ENCODE measurements at places on chromosomes 1 and 21.

GRCh38 chr1:149925345-149925744, 2.3 kb downstream of the SF3B4 start:
- H3K36me3 ChIP-seq = peaks cover 3% of the 10 kb centered on the region
- no peak for DNase-seq
- peaks cover 35% of the 10 kb centered on the region for H3K4me1 ChIP-seq
- no peaks in the 10 kb centered on the region for H3K27me3 ChIP-seq
- no peak overlapping the region for H3K27ac ChIP-seq
- no peak overlapping the region for H3K4me3 ChIP-seq

- no peak overlapping the region for H3K4me3 ChIP-seq
- DNase-seq = no peak
- no peaks in the 10 kb centered on the region for H3K4me1 ChIP-seq
- H3K27me3 ChIP-seq = no peaks in the 10 kb centered on the region
- H3K36me3 ChIP-seq = no peaks in the 10 kb centered on the region
- no peak overlapping the region for H3K27ac ChIP-seq
Measured at GRCh38 chr1:214044438-214045214, 56.9 kb downstream of the PROX1 start.

GRCh38 chr1:246126580-246126979, 380.5 kb downstream of the SMYD3 start:
- no peaks in the 10 kb centered on the region for H3K27me3 ChIP-seq
- H3K36me3 ChIP-seq = no peaks in the 10 kb centered on the region
- no peaks in the 10 kb centered on the region for H3K4me1 ChIP-seq
- H3K27ac ChIP-seq = no peak overlapping the region

GRCh38 chr1:115299266-115299665, 38.8 kb downstream of the NGF start:
- H3K27me3 ChIP-seq = no peaks in the 10 kb centered on the region
- DNase-seq = no peak
- H3K36me3 ChIP-seq = no peaks in the 10 kb centered on the region
- no peak overlapping the region for H3K4me3 ChIP-seq

- H3K4me1 ChIP-seq = peaks cover 5% of the 10 kb centered on the region
- H3K36me3 ChIP-seq = no peaks in the 10 kb centered on the region
- H3K27me3 ChIP-seq = no peaks in the 10 kb centered on the region
- H3K4me3 ChIP-seq = no peak overlapping the region
Measured at GRCh38 chr1:93976711-93977597, 67.7 kb upstream of the GCLM start.

DNA sequence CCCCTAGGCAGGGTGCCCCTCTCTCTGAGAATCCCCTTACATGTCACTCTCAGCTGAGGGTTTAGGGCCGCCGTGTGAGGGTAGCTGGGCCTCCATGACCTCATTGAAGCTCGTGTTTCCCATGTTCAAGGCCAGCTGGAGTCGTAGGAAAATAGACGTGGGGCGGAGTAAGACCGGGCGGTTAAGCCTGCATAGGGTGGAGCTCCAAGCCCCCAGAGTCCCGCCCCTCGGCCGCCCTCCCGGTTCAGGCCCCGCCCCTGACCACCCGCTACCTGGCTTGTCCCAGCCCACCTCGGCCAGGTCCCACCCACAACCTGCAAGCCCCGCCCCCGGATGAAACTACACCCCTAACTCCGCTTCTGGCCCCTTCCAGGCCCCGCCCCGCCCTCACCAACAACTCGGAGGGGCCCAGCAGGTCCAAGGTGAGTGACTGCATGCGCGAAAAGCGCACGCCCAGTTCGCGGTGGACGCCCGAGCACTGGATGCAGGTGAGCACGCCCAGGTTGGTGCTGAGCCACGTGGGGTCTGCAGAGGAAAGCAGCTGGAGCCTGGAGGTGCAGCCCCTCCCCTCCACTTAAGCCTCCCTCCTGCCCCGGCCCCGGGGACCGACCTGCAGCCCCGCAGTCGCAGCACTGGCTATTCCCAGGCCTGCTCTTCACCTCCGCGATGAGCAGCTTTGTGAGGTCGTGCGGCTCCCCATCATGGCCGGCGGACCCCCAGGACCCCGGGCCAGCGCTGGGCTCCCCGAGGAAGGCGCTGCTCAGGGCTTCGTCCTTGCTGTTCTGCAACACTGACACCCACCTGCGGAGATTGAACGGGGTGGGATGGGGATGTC, 12.2 kb upstream of the TCEA3 start:
- no peak for DNase-seq
- no peaks in the 10 kb centered on the region for H3K27me3 ChIP-seq
- H3K36me3 ChIP-seq = peaks cover 100% of the 10 kb centered on the region
- peak overlapping the region; percentile 56 for H3K27ac ChIP-seq

DNA sequence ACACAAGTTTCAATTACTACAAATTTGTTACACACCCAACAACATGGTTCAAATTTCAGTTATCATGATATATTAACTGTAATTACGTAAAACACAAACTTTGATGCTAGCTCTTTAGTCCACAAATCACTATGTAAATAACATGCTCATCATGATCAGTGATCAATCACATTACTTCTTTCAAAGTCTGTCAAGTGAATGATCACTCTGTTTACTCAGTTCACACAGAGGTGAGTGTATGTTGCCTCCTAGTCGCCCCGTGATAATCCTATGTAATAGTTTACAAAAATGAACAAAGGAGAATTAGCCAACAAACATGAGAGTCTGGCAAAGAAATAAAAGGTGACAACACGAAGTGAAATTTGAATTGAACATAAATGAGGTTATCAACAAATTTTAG, 14.3 kb downstream of the EDEM3 start:
- H3K27me3 ChIP-seq = no peaks in the 10 kb centered on the region
- no peak overlapping the region for H3K4me3 ChIP-seq
- H3K4me1 ChIP-seq = no peaks in the 10 kb centered on the region
- DNase-seq = no peak

DNA sequence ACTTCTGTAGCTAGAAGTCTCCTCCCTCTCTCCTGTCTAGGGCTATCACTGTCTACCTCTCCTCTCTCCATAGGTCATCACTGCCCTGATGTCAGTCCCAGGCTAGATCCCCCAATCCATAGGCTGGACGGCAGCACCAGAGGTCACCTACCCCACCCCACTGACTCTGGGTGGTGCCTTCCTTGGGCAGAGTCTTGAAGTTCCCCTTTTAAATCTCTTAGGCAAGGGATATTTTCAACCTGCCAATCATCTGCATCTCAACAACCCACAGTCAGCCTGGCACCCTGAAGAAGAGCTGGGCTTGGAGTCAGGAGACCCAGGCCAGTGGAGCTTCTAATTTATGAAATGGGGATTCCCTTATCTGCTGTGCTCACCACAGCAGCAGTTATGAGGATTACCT, 13.2 kb downstream of the MYBPH start:
- no peak overlapping the region for H3K27ac ChIP-seq
- no peaks in the 10 kb centered on the region for H3K27me3 ChIP-seq
- no peak overlapping the region for H3K4me3 ChIP-seq
- H3K36me3 ChIP-seq = no peaks in the 10 kb centered on the region

DNA sequence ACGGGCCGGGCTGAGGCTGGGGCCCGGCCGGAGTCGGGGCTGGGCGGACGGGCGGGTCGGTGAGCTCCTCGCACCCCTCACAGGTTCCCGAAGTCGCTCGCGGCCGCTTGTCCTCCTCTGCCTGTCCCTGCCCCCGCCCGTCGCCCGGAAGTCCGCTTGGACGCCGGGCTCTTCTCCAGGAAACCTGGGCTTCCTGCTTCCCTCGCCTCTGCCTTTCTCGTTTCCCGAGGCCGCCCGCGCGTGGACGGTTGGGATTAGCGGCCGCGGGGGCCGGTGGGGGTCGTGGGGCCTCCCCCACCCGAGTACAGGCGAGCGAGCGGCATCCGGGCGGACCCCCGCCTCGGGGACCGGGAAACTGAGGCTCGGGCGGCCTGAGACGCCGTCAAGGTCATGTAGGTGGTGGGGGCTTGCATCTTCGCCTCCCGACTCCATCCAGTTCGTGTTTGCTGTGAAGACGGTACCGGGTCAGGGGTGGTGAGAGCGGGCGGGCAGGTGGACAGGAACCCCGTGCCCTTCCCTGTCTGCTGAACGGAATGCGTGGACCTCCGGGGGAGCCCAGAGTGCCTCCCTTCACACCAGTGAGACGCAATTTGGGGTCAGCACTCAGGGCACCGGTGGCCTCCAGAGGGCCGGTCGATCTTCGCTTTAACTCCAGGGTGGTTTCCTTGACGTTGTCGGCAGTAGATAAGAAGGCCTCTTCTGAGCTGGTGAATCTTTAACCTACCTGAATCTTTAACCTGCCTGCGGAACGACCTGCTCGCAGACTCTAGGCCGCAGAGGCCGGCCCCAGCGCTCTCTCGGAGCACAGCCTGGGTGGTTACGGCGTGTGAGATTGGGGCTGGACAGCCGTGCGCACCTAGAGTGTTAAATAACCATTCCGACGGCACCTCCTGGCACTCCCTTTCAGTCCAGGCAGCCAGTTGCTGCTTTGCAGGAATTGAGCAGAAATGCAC, 686 bp downstream of the ARF1 start:
- peaks cover 53% of the 10 kb centered on the region for H3K4me1 ChIP-seq
- no peaks in the 10 kb centered on the region for H3K36me3 ChIP-seq
- H3K4me3 ChIP-seq = peak overlapping the region; percentile 89
- peak overlapping the region; percentile 98 for H3K27ac ChIP-seq

DNA sequence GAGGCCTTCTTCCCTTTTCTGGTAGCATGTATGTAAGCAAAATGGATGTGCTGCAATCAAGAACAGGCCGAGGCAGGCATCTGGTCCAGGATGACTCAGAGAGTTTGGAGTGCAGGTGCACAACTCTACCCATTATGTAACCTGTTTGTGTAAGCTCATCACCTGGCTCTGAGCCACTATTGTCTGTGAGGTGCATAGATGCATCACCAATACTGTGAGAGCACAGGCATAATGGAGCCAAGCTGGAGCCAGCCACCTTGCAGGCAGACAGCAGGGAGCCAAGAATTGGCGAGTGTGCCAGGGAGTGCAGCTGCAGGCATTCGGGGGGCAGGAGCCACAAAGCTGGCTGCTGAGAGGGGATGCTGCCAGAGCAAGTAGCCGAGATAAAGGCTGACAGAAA, 549.9 kb upstream of the RGS18 start:
- DNase-seq = no peak
- H3K27ac ChIP-seq = no peak overlapping the region
- no peaks in the 10 kb centered on the region for H3K36me3 ChIP-seq
- H3K4me1 ChIP-seq = no peaks in the 10 kb centered on the region
- no peak overlapping the region for H3K4me3 ChIP-seq

Data from tibial nerve (tissue), 4 donors.